ENCODE measurements at places on chromosomes 1 and 21. TPM values are rescaled to one million over a fixed set of nuclear protein-coding genes. Genes with fewer than 3 reads are reported as not detected.

DNA sequence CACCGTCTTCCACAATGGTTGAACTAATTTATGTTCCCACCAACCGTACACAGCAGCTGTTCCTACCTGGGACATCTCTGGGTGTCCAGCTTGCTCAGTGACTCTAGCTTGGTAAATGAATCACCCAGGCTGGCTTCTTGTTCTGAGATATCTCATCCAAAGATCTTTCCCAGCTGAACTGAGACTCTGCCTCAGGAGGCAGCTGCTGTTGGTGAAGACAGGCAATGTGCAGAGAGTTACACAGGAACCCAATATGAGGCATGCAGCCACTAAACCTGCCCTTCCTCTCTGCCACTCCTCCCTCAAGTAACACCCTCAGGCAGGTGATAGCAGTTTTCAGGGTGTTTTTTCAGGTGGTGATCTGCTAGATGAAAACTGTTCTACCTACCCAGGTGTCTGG is 14.0 kb upstream of the FOXO6 start:
- H3K4me3 ChIP-seq: no peak overlapping the region
- H3K27ac ChIP-seq: no peak overlapping the region
- no peaks in the 10 kb centered on the region for H3K27me3 ChIP-seq
- no peaks in the 10 kb centered on the region for H3K36me3 ChIP-seq
- no peak for DNase-seq

- DNase-seq: no peak
- H3K27ac ChIP-seq: no peak overlapping the region
- H3K27me3 ChIP-seq: no peaks in the 10 kb centered on the region
- no peaks in the 10 kb centered on the region for H3K36me3 ChIP-seq
- peaks cover 6% of the 10 kb centered on the region for H3K4me1 ChIP-seq
These were observed 39.7 kb downstream of the NME7 start for GRCh38 chr1:169327875-169328274.

DNA sequence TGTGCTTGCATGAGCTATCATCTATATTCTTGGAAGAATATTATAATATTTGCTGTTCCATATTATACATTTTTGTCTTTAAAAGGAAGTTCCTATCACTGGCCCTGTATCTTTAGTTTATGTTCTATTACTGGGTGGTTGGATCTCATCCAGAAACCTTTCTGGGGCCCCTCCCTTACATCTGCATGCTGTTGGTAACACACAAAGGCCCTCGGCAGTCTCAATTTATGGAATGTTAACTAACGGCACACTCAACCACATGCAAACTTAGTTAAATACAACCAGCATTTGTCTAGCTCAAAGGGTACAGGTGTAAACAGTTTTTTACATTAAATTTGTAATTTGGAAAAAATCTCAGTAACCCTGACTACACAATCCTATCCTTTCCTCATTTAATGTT is 9.7 kb upstream of the HYI start:
- H3K4me1 ChIP-seq: no peaks in the 10 kb centered on the region
- H3K27ac ChIP-seq: no peak overlapping the region
- no peak for DNase-seq
- H3K27me3 ChIP-seq: no peaks in the 10 kb centered on the region
- H3K36me3 ChIP-seq: no peaks in the 10 kb centered on the region
- H3K4me3 ChIP-seq: no peak overlapping the region

DNA sequence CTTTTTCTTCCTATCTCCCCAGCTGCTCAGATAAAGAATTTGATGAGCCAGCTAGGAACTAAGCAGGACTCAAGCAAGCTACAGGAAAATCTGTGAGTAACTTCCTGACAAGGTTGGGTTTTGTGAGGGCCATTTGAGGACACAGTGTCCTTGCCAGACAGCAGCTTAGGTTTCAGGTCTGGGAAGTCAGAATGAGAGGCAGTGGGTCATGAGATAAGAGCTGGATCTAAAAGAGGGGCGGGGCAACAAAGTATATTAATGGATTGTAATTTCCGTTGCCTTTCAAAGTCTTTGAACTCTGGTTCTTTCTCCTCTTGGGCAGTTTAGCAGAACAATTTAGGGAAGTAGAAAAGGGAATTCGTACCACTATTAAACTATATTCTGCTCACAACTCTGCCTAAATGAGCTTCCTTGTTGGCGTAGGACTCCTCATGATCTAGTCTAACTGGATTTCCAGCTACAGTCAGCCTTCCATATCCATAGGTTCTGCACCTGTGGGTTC is 16.6 kb downstream of the STX12 start:
- DNase-seq: no peak
- no peaks in the 10 kb centered on the region for H3K4me1 ChIP-seq
- H3K36me3 ChIP-seq: peaks cover 7% of the 10 kb centered on the region
- H3K27ac ChIP-seq: no peak overlapping the region
- no peaks in the 10 kb centered on the region for H3K27me3 ChIP-seq

- peaks cover 4% of the 10 kb centered on the region for H3K36me3 ChIP-seq
- no peaks in the 10 kb centered on the region for H3K27me3 ChIP-seq
- H3K4me1 ChIP-seq: peaks cover 25% of the 10 kb centered on the region
These were observed 1.8 kb downstream of the AGPAT3 start for GRCh38 chr21:43866659-43867331.

- peak overlapping the region; percentile 61 for H3K4me3 ChIP-seq
- H3K27me3 ChIP-seq: no peaks in the 10 kb centered on the region
- no peak overlapping the region for H3K27ac ChIP-seq
- H3K36me3 ChIP-seq: no peaks in the 10 kb centered on the region
- DNase-seq: peak; percentile 83
These were observed 79.8 kb downstream of the ST6GALNAC3 start for GRCh38 chr1:76154206-76154956.

DNA sequence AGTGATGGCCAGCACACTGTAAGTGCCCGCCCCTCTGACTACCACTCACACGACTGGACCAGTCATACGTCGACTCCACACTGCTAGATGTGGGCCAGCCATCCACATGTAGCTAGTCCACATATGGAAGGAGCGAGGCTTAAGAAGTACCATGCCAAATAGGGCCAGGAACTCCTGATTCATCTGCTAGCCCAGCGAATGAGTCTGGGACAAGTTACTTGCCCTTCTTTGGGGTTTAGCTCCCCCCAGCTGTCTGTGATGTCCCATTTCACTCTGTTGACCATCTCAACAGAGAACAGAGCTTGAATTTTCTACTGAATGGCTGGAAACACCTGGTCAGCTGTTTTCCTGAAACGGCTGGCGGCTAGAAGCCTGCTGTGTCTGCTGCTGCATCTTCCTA is 5.8 kb downstream of the CSRP1 start:
- H3K27ac ChIP-seq: no peak overlapping the region
- no peaks in the 10 kb centered on the region for H3K36me3 ChIP-seq
- no peak overlapping the region for H3K4me3 ChIP-seq
- H3K4me1 ChIP-seq: peaks cover 14% of the 10 kb centered on the region

DNA sequence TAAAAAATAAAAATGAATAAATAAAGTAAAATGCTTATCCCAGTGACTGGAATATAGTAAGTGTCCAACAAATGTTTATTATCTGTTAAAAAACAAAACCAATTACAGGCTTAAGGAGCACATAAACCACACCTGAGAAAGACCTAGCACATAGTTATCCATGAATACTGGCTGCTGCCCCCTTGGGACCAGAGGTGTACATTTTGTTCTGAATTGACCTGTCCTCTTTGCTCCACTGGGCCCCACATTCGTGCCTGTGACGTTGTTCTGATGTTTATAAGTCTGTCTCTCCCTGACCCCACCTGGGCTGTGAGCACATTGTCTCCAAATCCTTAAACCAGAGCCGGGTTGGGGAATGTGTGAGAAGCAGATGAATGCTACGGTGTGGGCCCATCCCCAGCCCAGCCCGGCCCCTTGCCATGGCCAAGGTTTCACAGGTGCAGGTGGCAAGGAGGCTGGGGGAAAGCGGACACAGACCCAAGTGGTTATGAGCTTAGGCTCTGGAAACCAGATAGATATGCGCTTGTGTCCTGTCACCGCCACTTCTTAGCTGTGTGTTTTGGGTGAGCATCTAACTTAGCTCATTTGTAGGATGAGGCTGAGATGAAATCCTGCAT is 29.1 kb downstream of the OPRD1 start:
- H3K4me1 ChIP-seq: peaks cover 5% of the 10 kb centered on the region
- DNase-seq: no peak
- H3K4me3 ChIP-seq: no peak overlapping the region
- H3K27ac ChIP-seq: no peak overlapping the region
- H3K36me3 ChIP-seq: no peaks in the 10 kb centered on the region

- H3K4me3 ChIP-seq: no peak overlapping the region
- peaks cover 8% of the 10 kb centered on the region for H3K4me1 ChIP-seq
- no peak for DNase-seq
- no peak overlapping the region for H3K27ac ChIP-seq
These were observed 10.3 kb downstream of the NIPAL3 start for GRCh38 chr1:24425922-24426321.

DNA sequence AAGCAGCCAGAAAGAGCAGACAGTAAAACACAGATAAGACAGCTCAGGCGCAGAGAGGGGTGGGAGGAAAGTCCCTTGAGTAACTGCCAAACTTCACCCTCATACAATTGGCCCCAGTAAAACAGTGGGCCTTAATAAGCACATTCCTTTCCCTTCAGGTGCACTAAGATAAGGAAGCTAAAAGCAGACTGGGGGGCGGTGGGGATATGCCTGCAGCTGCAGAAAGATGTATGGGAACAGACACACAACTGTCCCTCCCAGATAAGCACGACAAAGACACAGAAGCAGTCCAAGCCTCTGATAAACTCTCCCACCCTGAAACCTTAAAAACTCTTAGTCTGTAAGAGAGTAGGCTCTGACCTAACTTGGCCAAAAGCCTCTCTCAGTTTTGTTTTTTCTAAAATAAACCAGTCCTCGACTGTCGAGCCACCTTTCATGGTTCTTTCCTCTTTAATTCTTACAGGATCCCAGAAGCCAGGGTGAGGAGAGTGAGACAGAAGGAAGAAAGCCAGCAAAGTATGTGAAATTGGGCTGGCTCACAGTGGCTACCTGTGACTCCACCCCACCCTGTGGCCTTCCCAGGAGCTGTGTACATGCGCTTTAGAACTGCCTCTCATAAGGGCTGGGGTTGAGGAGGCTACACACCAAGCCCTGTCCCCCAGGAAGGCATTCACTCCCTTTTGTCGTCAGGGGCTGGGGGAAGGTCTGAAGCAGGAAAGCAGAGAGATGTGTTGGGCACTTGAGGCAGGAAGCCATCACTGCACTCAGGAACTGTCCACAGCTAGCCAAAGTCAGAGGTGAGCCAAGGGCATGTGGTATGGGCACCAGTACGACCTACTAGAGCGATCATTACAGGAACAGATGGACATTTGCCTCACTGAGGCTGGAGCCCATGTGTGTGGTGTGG is 4.6 kb downstream of the PGLYRP4 start:
- no peaks in the 10 kb centered on the region for H3K36me3 ChIP-seq
- DNase-seq: no peak
- no peaks in the 10 kb centered on the region for H3K27me3 ChIP-seq
- H3K27ac ChIP-seq: peak overlapping the region; percentile 62

DNA sequence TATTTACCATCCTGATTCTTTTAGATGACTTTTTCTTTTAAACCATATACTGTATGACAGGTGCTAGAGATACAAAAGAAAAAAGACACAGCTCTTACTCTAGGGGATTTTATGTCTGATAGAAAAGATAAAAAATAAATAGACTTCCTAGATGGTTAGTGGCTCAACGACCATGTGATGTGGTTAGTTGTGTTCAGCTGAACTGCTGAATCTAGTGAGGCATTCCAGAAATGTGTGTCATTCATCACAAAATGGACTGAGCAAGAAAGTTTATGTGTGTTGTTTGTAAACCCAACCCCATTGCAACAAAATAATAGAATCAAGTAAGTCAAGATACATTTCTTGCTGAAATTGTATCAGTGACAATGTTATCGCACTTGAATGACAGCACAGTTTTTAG is 205.8 kb upstream of the LYPLAL1 start:
- no peaks in the 10 kb centered on the region for H3K27me3 ChIP-seq
- no peak overlapping the region for H3K4me3 ChIP-seq
- H3K27ac ChIP-seq: no peak overlapping the region
- no peak for DNase-seq

- no peak for DNase-seq
- no peak overlapping the region for H3K27ac ChIP-seq
- no peak overlapping the region for H3K4me3 ChIP-seq
- H3K27me3 ChIP-seq: no peaks in the 10 kb centered on the region
- no peaks in the 10 kb centered on the region for H3K36me3 ChIP-seq
These were observed 257.8 kb upstream of the CHRM3 start for GRCh38 chr1:239128541-239128940.

DNA sequence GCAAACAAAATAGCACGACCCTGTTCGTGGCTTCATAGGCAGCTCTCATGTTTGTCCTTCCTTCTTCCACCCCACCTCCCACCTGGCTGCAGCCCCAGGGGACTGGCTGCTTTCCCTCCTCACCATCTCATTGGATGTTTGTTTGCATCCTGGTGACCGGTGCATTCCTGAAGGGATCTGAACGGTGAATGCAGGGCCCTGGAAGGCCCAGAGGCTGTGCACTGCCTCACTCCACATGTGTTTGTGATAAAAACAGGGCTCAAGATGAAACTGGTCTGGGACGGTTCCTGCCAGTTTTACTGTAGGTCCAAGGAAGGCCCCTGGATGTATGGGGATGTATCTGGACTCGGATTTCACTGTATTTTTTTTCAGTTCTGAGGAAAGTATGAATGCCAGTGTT is 42.8 kb downstream of the CNN3 start:
- H3K27me3 ChIP-seq: no peaks in the 10 kb centered on the region
- H3K36me3 ChIP-seq: no peaks in the 10 kb centered on the region
- H3K27ac ChIP-seq: no peak overlapping the region
- H3K4me1 ChIP-seq: no peaks in the 10 kb centered on the region

DNA sequence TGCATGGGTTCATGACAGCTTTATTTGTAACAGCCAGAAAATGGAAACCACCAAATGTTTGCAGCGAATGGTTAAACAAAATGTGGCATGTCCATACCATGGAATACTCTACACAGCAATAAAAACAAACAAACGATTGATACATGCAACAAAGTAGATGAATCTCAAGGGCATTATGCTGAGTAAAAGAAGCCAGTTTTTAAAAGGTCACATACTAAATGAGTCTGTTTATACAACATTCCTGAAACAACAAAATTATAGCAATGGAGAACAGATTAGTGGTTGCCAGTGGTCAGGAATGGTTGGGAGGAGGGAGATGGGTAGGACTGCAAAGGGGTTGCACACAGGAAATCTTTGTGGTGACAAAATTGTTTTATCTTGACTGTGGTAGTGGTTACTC is 202.4 kb upstream of the UBE2U start:
- H3K4me1 ChIP-seq: no peaks in the 10 kb centered on the region
- no peak for DNase-seq
- H3K4me3 ChIP-seq: no peak overlapping the region
- H3K27me3 ChIP-seq: no peaks in the 10 kb centered on the region
- no peak overlapping the region for H3K27ac ChIP-seq

- no peaks in the 10 kb centered on the region for H3K4me1 ChIP-seq
- H3K27ac ChIP-seq: no peak overlapping the region
- no peaks in the 10 kb centered on the region for H3K36me3 ChIP-seq
- DNase-seq: no peak
- H3K27me3 ChIP-seq: no peaks in the 10 kb centered on the region
- H3K4me3 ChIP-seq: no peak overlapping the region
These were observed 102.8 kb upstream of the C1orf21 start for GRCh38 chr1:184283999-184284398.

Gene PTPRF
- polyA plus RNA-seq: not detected

Gene MASP2
- not detected for polyA plus RNA-seq

Gene SERPINC1
- not detected for polyA plus RNA-seq

Gene GRIK3
- polyA plus RNA-seq: not detected

Gene GLRX2
- polyA plus RNA-seq: 13.2 TPM

Gene PTPN7
- 91.4 TPM for polyA plus RNA-seq

Gene ACTN2
- polyA plus RNA-seq: not detected

Gene LIN28A
- not detected for polyA plus RNA-seq

Gene RHBDL2
- polyA plus RNA-seq: not detected

Gene PLXNA2
- 1.0 TPM for polyA plus RNA-seq
